Stimulated activated CD8-positive, alpha-beta memory T cell treated with anti-CD3 and anti-CD28 coated beads, Interleukin-15, amount 100 ng/mL, for 4 hours (primary cell): ENCODE measurements at places on chromosomes 11 and 22.

GRCh38 chr22:23569716-23570115 is 10.4 kb downstream of the IGLL1 start:
- DNase-seq: no peak

DNA sequence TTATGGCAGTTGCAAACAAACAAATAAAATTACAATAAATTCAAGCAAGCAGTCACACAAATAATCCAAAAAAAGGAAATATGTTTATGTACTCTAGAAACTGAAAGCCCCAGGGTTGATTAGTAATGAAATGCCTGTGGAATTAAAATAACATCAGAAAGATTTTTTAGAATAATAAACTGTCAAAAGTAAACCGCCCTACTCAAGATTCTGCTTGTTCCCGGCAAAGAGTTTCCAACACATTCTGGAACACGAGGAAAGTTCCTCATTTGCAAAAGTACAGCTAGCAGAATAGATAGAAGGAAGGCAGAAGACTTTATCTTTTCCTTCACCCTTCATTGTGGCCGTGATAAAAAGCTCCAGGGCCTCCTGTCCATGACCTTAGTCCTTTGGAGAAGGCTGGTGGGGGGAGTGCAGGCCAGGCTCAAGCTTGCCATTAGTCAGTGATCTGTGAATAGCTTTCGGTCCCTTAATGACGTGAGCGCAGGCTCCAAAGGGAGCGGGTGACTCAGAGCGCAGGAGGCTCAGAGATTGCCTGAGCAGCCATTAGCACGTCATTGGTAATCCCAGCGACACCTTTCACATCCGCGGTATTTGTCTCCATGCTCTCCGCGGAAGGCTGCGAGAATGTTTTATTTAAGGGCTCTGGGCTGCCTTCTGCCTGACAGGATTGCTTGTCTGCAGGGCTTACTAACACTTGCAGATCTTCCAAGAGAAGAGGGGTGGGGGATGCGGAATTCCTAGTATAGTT is 458.3 kb downstream of the METTL15 start:
- no peak for DNase-seq

- DNase-seq: peak; percentile 9
Observed at GRCh38 chr11:43579171-43579918, 101.2 kb upstream of the HSD17B12 start.

GRCh38 chr11:6655020-6655789 is 404 bp downstream of the DCHS1 start:
- DNase-seq: no peak

GRCh38 chr11:20912922-20913512 is 243.6 kb downstream of the NELL1 start:
- no peak for DNase-seq

DNA sequence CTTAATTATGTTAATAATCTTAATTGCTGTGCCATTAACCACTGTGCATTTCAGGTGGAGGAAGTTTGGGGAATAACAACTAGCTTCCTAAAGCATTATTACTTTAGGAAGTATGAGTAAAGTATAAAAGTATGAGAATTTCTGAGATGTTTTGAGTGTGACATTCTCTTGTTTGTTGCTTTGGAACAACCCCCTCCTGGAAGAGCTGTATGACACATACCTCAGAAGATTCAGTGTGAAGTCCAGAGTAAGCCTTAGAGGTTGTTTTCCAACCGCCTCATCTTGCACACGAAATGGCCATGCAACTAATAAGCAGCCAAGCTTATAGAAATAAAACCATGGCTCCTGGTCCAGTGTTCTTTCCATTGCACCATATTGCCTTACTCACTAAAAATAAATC is 21.7 kb downstream of the CCDC81 start:
- DNase-seq: no peak

- DNase-seq: no peak
Observed at GRCh38 chr11:116909245-116909644, 71.8 kb upstream of the APOA1 start.

GRCh38 chr11:24496736-24497725 is at the start of gene LUZP2:
Gene LUZP2 (plus strand): TSS chr11:24497053.
- no peak for DNase-seq

GRCh38 chr11:7657306-7658025 is 15.8 kb downstream of the CYB5R2 start:
- no peak for DNase-seq

DNA sequence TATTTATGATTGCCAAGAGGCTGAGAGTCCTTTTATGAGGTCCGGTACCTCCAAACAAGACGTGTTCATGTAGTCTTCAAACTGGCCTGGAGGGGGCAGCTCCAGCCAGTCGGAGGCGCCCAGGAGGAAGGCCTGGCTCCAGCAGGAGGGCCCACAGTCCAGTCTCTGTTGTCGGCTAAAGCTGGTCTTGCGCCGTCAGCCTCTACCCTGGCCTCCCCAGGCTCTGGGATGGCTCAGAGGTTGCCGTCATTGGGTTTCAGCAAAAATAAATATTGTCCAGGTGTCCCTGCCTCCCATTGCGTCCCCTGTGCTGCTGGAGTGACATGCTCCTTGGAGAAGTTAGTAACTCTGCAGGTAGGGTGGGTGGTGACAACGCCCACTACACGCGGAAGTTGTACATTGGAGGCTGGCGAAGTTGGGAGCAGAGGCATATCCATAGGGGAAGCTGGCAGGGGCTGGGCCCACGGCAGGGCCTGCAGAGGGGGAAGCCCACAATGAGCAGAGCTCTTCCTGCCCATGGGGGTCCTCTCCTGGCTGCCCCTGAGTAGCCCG is 1.0 kb upstream of the SLC25A1 start:
- DNase-seq: no peak

DNA sequence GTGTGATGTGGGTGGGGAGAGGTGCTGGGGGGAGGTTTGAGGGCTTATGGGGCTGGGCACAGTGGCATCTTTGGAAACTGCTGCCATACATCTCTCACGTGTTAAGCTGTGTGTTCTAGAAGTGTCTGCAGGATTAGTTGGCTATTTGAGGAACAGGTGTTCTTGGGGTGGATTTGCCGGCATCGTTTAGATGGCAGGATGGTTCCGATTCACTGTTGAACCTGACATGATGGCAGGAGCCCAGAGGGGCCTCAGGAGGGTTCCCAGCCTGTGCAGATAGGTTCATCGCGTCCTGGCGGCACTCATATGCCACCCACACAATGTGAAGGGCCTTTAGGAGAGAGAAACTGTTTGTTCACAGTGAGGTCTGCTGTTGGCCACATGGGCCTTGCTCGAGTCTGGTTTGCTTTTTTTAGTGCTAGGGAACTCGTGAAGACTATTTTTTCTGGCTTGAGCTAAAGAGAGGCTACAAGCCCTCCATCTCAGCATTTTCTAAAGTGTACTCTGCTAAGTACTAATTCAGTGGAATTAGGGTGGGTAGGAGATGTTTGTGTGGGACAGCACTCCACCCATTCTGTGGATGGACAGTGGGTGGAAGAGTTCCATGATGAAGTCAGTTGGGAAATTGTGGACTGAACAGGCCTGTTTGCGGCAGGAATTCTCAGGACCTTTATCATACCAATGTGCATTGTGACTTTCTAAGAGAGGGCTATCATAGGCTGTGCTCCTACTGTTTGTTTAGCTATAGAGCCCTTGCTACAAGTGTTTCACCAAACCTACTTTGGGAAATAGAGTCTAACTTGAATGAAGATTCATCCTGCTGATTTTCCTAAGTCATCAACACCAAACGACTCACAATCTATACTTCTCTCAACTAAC is 55.4 kb upstream of the PLET1 start:
- no peak for DNase-seq

DNA sequence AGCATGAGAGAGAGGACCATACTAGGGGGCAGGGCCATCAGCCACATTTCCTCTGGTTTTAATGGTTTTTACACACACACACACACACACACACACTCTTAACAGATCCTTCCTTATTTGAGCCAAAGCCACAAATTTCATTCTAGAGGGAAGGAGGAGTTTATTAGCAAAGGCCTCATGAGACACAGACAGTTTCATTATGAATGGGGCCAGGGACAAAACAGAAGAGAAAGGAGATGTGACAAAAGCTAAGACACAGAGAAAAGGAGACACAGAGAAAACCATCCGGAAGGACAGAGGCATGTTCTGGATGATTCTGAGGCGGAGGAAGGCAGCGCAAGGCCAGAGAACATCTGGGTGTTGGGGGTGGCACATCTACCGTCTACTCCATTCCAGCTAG is 32.2 kb upstream of the ARFGAP3 start:
- no peak for DNase-seq

GRCh38 chr11:75398906-75399305 is 412 bp upstream of the RPS3 start:
- no peak for DNase-seq

- DNase-seq: no peak
Observed at GRCh38 chr22:41334215-41334614, 32.9 kb downstream of the ZC3H7B start.

GRCh38 chr11:2466069-2466801 is 21.4 kb downstream of the KCNQ1 start:
- DNase-seq: no peak

DNA sequence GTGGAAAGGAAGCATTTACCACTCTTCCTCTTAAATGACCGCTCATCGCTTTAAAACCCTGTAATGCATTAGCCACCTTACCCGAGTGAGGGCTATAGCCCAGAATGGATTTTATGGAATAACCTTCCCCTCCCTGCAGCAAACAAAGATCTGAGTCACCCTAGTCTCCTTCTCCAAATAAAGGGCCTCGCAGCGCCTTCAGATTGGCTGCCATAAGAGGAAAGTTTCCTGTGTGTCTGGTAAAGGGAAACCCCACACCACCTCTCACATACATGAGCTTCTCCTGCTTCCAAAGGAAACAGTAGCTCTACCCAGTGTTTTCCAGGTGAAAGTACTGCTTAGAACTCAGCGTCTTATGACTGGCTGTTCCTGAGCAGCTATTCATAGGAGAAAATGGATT is 47.8 kb downstream of the PPP2R1B start:
- no peak for DNase-seq

GRCh38 chr11:10274726-10275125 is 19.3 kb downstream of the SBF2 start:
- no peak for DNase-seq

GRCh38 chr11:105045676-105046296 is 651 bp upstream of the CARD16 start:
- DNase-seq: no peak

GRCh38 chr11:1342946-1343345 is 33.5 kb upstream of the TOLLIP start:
- no peak for DNase-seq

GRCh38 chr11:3671334-3672254 is at the start of gene CHRNA10:
Gene CHRNA10 (minus strand): TSS chr11:3671384. CDS start chr11:3671312, 72 bp downstream.
- no peak for DNase-seq

DNA sequence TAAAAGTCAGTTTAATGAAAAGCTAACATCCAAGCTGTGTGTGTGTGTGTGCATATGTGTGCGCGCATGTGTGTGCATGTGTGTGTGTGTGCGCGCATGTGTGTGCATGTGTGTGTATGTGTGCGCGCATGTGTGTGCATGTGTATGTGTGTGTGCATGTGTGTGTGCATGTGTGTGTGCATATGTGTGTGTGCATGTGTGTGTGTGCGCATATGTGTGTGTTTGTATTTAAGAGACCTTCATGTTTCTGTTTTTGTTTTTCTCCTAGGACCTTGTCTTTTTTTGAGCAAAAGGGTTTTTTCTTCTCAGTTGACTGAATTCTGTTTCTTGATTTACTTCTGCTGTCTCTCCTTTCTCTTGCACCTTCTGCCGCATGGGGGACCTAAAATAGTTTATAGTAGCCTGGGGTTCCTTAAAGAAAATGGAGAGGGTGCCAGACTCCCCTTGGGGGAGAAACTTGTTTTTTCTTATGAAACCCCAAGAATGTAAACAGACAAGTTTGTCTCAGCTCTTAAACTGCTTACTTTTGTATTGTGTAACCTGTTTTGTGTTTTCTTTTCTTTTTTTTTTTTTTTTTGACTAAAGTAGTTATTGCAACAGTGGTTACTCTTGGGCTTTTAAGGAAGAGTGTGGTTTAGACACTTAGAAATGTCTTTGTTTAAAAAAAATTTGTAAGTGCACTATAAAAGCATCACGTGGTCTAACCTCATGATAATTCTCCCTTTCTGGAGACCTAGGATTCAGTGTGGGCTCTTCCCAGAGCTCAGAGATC is 53.0 kb downstream of the OSBPL5 start:
- no peak for DNase-seq

- DNase-seq: no peak
Observed at GRCh38 chr11:87662287-87662686, 513.0 kb downstream of the RAB38 start.

DNA sequence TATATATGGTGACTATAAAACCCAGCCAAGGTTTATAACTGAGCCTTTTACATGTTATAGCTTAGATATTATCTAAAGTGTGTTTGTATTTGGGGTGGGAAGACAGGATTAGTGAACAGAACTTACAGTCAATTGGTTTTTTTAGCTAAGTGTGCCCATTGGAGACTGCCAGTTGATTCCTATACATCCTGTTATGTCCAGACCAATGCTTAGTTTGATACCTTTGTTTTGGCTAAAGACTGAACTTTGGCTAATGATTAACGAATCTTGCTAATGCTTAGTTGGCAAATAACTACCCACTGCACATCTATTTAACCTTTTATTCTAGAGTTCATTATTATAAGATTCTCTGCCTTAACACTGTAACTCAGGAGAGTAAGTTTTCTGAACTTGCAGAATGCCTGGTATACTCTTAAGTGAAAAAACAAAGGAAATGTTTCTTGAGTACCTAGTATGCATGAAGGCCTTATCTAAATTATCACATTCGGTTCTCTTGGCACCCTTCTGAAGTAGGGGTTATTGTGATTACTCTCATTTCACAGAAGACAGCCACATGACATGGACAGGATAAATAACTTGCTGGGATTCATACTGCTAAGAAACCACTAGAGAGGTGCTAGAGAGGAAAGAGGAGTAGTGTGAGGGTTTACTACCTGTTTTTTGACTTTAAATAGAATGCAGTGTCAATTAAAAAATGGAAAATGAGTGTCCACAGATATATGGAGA is 54.0 kb downstream of the KREMEN1 start:
- no peak for DNase-seq

GRCh38 chr22:20430101-20430719 is 7.4 kb downstream of the SCARF2 start:
- no peak for DNase-seq

GRCh38 chr11:477052-477715 is 27.1 kb downstream of the PTDSS2 start:
- DNase-seq: no peak

DNA sequence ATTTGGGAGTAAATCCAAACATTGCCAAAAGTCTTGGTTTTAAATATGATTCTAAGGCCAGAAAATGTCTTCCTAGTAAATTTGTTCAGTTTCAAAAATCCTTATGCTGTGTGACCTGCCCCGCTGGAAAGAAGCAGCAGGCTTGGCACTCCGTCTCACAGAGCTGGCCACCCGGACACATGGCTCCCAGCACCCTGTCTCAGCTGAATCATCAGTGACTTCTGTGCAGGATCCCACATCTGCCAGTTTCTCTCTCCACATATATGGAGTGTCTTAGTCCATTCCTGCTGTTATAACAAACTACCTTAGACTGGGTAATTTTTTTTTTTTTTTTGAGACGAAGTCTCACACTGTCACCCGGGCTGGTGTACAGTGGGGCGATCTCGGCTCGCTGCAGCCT is 356.7 kb downstream of the TBC1D22A start:
- DNase-seq: no peak

DNA sequence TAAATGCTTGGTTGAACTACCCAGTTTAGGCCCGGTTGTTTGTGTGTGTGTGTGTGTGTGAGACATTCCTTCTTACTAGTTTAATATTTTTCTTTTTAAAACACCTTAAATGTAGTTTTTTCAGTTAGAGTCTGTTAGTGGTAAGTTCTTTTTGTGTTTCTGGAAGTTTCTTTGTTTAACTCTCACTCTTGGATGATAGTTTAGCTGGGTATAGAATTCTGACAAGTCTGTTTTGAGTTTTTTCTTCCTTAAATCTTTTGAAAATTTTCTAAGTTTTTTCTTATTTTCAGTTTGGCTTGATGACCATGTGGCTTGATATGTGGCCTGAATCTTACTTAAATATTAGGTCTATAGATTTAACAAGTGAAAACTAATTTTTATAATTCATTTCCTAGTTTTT is 60.1 kb downstream of the PDE3B start:
- no peak for DNase-seq
